Hypothalamus (tissue), 51 donors: ENCODE measurements at places on chromosomes 5 and 9.

DNA sequence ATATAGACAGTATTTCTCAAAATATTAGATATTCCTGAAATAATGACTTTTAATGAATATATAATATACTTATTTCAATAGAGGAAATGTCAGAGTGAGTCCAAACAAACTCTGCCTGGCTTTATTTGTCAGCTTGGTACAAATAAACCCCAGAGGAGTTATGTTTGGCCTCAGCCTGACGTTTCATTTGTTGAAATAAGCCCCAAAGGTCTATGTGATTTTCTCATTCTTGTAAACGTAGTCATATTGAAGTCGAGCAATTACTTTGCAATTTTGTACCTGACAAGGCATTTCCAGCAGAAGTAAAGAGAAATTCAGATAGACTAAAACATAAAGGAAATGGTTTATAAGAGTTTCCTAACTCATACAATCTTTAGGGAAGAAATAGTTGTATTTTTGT is 57.9 kb downstream of the MCCC2 start:
- no peak for DNase-seq

DNA sequence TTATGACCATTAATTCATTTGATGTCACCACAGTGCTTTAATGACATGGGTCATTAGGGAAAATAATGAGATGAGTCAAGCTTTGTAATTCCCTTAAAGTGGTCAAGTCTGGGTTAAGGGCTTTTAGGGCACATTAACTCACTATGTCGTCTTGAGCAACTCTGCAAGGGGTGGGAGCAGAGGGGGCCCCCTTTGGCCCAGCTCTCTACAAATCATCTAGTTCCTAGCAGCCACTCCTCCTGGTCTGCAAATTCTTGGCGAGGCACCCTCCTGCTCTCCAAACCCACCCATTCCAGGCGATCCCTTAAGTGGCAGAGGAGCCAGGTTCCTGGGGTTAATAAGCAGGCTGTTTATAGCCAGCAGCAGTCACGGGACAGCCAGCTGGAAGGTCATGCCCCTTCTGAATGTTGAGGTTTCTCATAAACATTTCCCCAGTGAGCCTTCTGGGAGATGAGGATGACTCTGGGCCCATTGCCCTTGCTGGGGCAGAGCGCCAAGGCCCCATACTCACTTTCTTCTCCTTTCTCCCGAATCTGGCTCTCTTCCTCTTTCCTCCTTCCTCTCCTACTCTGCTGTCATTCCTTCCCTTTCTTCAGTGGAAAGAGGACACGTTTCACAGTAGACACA is 14.3 kb upstream of the GPX3 start:
- no peak for DNase-seq

- no peak for DNase-seq
Observed at GRCh38 chr5:158951436-158952247, 148.1 kb downstream of the EBF1 start.

GRCh38 chr9:70883056-70883455 is 238.4 kb downstream of the TRPM3 start:
- DNase-seq: no peak

DNA sequence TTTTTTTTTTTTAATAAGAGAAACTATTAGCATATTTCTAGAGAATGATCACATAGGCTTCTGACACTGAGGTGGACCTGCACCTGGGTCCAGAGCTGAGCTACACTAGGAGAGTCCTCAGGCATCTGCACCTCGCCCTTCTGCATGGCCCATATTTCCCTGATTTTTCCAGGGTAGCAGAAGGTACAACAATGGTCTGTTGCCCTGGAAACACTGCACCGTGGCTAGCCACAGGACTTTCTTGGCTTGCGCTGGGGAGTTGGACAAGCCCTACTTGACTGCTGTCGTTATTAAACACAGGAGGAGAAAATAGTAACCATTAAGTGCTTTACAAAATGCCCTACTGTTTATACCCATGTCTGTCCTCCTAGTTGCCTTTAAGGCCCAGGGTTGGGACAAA is 615.7 kb upstream of the MEF2C start:
- DNase-seq: no peak
